Type B pancreatic cell (in vitro differentiated cells): ENCODE measurements at places on chromosomes 16 and 17. TPM values are rescaled to one million over a fixed set of nuclear protein-coding genes. Genes with fewer than 3 reads are reported as not detected.

DNA sequence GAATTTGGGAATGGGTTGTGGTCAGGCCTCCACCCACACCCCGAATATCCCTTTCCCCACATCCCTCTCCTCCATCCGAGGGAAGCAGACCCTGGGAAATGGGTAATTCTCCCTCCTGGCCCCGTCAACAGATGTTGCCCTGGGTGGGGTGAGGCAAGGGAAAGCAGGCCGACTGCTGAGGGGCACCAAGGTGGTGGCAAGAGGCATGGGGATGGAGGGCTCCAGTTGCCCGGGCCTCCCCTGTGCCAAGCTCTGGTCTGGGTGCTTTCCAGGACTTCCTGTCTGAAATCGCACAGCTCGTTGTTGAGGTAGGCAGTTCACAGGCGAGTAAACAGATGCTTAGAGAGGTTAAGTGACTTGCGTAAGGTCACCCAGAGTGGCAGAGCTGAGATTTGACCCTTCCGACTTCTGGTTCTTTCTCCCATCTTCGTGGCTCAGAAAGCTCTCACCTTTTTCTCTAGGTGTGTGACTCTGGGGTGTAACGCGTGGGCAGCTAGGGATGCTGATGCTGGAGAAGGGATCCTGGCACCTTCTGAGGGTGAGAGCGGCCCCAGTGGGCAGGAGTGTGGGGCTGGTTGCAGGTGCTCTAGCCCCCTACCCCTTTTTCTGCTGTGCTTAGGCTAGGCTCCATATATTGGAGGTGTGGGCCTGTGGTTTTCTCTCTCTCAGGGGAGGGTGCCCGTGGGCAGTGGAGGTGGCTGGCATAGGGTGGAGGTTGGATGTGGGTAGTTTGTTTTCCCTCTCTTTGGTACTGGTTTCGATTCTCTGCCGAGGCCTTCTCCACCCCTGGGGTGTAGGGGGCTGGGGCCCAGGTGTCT is 17.2 kb downstream of the RARA start:
- no peak overlapping the region for H3K4me3 ChIP-seq
- no peaks in the 10 kb centered on the region for H3K27me3 ChIP-seq
- peak overlapping the region; percentile 39 for H3K27ac ChIP-seq

DNA sequence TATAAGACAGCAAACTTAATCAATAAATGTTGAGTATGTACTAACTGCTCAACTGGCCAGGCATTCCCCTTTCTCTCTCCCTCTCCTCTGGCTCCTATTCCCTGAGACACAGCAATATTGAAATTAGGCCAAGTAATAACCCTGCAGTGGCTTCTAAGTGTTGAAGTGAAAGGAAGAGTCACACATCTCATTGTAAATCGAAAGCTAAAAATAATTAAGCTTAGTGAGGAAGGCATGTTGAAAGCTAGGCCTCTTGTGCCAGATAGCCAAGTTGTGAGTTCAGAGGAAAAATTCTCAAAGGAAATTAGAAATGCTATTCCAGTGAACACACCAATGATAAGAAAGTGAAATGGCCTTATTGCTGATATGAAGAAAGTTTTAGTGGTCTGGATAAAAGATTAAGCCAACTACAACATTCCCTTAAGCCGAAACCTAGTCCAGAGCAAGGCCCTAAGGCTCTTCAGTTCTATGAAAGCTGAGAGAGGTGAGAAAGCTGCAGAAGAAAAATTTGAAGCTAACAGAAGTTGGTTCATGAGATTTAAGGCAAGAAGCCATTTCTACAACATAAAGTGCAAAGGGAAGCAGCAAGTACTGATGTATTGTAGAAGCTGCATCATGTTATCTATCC is 35.4 kb upstream of the ABCC11 start:
- no peaks in the 10 kb centered on the region for H3K4me1 ChIP-seq
- H3K27me3 ChIP-seq: no peaks in the 10 kb centered on the region
- peaks cover 52% of the 10 kb centered on the region for H3K36me3 ChIP-seq
- H3K27ac ChIP-seq: no peak overlapping the region

- H3K4me3 ChIP-seq: no peak overlapping the region
- DNase-seq: no peak
- H3K27ac ChIP-seq: no peak overlapping the region
- no peaks in the 10 kb centered on the region for H3K27me3 ChIP-seq
- peaks cover 25% of the 10 kb centered on the region for H3K36me3 ChIP-seq
- no peaks in the 10 kb centered on the region for H3K4me1 ChIP-seq
Observed at GRCh38 chr16:23519282-23519681, 9.0 kb upstream of the GGA2 start.

DNA sequence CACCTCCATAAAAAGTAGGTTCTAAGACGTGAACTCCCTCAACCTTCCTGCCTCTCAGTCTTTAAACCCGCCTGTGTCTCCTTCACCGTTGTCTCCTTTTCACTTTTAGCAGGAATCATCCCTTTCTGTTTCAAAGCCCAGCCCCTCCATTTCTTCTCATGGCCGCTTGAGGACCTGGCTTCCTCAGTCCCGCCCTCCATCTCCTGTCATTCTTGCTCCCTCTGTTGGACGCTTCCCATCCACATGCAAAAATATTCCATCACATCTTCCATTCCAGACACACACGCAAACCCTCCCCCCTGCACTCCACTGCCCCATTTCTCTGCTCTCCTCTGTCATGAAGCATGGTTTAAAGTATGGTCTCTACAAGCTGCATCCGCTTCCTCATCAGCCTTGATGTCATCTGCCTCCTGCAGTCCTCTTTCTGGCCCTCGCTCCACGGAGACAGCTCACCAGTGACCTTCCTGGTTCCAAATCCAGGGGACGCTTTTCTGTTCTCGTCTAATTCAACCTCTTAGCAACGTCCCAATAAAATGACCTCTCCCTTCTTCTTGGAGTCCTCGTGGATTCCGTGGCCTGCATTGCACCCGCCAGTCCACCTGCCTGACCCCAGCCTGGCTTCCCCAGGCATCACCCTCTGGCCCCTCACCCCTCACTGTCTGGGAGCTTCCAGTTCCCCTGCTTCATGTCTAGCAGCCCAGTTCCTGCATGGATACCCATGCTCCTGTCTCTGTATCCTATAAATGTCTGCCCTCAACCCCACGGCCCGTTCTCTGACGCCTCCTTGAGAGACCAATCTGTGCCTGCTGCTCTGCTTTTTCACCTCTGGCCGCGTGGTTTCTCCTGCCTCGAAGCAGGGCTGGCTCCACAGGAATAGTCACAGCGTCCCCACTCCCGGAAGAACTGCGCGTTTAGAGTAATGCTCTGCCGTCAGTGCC is 26.2 kb downstream of the ANKRD40 start:
- peak overlapping the region; percentile 24 for H3K27ac ChIP-seq
- peaks cover 30% of the 10 kb centered on the region for H3K4me1 ChIP-seq
- no peak overlapping the region for H3K4me3 ChIP-seq
- no peak for DNase-seq

DNA sequence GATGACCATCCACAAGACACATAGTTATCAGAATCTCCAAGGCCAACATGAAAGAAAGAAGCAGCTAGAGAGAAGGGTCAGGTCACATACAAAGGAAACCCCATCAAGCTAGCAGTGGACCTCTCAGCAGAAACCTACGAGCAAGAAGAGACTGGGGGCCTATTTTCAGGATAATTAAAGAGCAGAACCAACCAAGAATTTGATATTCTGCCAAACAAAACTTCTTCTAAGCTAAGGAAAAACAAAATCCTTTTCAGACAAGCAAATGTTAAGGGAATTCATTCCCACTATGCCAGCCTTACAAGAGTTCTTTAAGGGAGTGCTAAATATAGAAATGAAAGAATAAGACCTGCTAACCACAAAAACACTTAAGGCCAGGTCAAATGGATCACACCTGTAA is 47.8 kb downstream of the ITFG1 start:
- H3K4me1 ChIP-seq: peaks cover 9% of the 10 kb centered on the region
- no peak overlapping the region for H3K4me3 ChIP-seq
- no peak overlapping the region for H3K27ac ChIP-seq

DNA sequence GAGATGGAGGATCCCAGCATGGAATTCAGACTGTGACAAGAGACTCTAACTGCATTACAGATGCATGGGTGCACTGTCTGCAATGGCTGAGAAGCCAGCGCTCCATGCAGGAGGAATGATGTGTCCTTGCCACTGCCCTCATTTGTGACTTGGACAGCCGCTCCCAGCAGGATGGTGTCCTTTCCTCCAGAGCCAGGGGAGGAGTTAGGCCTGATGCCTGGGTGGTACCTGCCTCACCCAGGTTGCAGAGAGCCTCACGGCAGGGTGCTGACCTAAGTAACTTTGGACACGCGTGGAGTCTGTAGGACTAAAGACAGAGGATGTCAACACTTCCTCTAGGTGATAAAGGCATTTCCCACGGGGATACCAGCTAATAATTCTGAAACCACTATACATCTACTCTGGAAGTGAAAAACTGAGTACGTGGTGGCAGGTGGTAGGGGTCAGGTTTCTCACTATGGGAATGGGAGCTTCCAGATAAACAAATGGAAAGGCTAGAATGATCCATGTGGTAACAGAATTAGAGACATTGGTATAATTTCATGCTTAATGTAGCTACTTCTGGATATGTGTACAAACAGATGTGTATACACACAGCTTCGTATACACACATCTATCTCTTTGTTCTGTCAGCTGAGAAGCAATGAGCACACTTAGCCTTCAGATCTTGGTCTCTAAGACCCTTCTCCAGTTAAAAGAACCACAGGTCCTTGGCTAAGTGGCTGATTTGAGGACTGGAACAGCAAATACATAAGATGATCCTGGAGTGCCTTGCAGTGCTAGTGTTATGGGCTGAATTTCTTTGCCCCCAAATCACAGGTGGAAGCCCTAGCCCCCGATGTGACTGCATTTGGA is 13.7 kb upstream of the CSNK1D start:
- H3K27ac ChIP-seq: peak overlapping the region; percentile 98
- H3K4me3 ChIP-seq: no peak overlapping the region
- peaks cover 28% of the 10 kb centered on the region for H3K4me1 ChIP-seq
- no peak for DNase-seq

DNA sequence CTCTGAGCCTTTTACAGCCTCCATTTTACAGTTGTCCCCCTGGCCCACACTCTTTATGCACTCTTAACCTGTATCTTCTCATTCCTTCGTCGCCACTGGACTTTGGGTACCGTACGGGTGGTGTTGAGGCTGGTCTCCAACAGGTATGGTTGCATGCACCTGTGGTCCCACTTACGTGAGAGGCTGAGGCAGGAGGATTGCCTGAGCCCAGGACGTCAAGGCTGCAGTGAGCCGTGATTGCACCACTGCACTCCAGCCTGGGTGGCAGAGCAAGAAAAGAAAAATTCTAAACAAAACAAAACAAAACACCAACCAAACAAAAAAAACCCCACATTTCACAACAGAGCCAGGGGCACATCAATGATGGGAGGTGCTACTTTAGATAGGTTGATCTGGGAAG is 14.4 kb upstream of the TMEM98 start:
- no peak overlapping the region for H3K4me3 ChIP-seq
- peaks cover 16% of the 10 kb centered on the region for H3K4me1 ChIP-seq
- H3K27me3 ChIP-seq: no peaks in the 10 kb centered on the region
- peak; percentile 32 for DNase-seq

GRCh38 chr17:70202840-70203239 is 33.5 kb downstream of the KCNJ2 start:
- no peaks in the 10 kb centered on the region for H3K27me3 ChIP-seq
- DNase-seq: no peak
- no peak overlapping the region for H3K4me3 ChIP-seq
- no peak overlapping the region for H3K27ac ChIP-seq
- H3K4me1 ChIP-seq: peaks cover under 1% of the 10 kb centered on the region
- no peaks in the 10 kb centered on the region for H3K36me3 ChIP-seq

DNA sequence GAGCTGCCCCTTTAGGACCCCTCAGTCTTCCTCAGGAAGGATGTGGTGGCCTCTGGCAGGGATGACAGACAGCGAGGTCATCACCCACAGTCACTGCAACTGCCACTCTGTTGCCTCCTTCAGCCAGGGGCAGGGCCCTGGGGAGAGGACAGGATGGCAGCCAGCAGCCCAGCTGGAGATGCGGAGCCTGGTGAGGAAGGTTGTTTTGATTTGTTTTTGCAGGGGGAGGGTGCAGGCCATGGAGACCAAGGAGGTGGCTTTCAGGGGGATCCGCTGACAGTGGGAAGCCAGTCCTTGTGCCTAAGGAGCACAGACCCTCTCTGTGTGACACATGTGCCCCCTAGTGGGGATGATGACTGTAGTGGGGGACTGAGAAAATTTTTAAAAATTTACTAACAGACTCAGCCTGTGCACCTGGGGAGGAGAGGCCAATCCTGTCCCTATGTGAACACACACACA is 7.4 kb downstream of the PRCD start:
- no peak for DNase-seq
- H3K36me3 ChIP-seq: no peaks in the 10 kb centered on the region
- H3K4me3 ChIP-seq: no peak overlapping the region

GRCh38 chr16:83447560-83447959 is 360.2 kb upstream of the HSBP1 start:
- H3K27ac ChIP-seq: no peak overlapping the region
- H3K4me3 ChIP-seq: no peak overlapping the region
- H3K27me3 ChIP-seq: peaks cover 30% of the 10 kb centered on the region
- DNase-seq: no peak

DNA sequence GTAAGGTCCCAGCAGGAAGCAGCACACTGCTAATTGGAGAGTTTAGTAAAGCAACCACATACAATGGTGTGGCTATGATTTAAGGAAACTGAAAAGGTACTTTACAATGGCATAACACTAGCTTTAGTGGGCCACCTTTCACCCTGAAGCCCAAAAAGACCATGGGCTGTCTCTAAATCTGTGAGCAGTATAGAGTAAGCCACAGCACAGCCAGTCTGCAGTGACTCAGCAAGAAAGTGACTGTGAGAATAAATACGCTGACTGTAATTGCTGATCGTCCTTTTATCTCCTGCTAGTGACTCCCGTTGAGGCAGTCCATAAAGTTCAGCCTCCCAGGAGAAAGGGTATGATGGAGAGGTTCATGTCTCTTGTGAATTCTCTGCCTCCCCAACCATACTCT is 679.8 kb upstream of the KIF2B start:
- no peak overlapping the region for H3K27ac ChIP-seq
- no peak overlapping the region for H3K4me3 ChIP-seq
- DNase-seq: no peak
- H3K27me3 ChIP-seq: no peaks in the 10 kb centered on the region
- no peaks in the 10 kb centered on the region for H3K36me3 ChIP-seq

Gene TSNAXIP1
- total RNA-seq: 3.9 and 7.2 TPM in 2 replicates

Gene RRAD
- total RNA-seq: 1.3 and 2.5 TPM in 2 replicates

Gene GDPD3
- total RNA-seq: 19.7 and 23.2 TPM in 2 replicates

Gene DCTPP1
- 41.8 and 62.1 TPM in 2 replicates for total RNA-seq

Gene SHISA9
- 5.3 and 6.3 TPM in 2 replicates for total RNA-seq
